SJCRH30 (cell line): ENCODE measurements at places on chromosomes 1 and 21.
A peak's percentile ranks its signal among the peaks of the same experiment; 100 is the strongest.

DNA sequence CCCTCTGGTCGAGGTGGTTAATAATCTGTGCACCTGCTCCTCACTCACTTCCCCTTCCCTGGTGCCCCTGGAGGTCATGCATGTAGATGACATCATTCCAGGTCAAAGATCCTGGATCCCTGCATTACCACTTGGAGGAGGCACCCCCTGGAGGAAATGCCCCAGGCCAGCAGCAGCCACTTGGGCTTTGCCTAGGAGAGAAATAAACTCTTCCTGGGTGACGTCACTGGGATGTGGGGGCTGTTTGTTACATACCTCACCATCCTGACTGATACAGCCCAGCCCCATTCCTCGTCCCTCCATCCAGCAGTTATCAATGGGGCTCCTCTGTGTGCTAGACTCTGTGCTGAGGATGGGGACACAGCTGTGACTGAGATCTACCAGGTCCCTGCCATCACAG lies 433.6 kb downstream of the PTPRU start:
- DNase-seq: no peak

DNA sequence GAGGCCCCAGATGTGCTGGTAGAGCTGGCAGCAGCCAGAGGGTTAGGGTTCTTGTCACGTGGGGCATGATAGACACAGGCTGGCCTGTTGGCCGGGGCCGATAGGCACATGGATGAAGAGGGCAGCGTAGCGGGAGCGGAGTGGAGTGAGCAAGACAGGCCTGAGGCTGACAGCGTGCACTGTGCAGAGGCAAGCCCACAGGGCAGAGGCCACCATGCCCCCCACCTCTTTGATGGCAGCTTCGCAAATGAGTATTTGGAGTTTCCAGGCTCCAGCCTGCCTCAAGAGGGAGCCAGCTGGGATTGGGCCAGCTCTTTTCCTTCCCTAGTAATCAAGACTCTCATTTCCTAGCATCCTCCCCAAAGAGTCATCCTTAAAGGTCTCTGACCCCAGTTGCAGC lies 43.5 kb downstream of the TMCC2 start:
- no peak for DNase-seq

DNA sequence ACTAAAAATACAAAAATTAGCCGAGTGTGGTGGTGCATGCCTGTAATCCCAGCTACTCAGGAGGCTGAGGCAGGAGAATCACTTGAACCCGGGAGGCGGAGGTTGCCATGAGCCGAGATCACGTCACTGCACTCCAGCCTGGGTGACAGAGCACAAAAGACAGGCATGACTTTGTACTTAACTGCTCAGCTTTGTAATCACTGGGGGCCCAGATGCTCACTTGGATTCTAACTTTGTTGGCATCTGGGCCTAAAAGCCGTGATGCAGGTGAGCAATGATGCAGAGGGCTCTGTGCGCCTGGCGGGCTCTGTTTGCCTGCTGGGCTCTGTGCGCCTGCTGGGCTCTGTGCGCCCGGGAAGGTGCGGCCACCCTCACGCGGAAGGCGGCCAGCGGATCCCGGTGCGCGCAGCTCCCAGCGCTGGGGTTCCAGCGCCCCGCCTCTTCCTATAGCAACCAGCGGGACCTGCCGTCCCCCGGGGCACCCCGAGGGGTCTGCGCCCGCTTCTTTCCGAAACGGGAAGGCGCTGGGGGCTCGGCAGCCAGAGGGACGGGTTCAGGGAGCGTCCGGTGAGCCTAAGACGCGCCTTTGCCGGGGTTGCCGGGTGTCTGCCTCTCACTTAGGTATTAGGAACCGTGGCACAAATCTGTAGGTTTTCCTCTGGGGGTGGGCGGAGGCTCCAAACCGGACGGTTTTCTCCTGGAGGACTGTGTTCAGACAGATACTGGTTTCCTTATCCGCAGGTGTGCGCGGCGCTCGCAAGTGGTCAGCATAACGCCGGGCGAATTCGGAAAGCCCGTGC lies 31.7 kb downstream of the PRMT2 start:
- no peak for DNase-seq

DNA sequence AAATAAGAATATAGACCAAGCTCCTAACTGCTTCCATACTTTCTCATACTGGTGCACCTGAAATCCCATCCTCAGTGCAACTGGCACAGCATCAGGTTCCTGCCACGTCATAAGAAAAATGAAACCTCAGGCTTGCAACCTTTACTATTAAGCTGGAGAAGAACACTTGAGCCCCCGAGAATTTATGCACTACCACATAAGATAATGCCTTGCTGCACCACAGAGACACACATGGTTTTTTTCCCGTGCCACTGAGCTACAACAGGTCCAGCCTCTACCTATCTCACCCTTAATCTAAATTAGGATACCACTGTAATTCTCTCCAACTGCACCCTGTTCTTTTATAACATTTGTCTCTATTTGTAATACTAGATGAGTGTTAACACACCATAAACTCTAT lies 174.5 kb downstream of the DENND1B start:
- no peak for DNase-seq

DNA sequence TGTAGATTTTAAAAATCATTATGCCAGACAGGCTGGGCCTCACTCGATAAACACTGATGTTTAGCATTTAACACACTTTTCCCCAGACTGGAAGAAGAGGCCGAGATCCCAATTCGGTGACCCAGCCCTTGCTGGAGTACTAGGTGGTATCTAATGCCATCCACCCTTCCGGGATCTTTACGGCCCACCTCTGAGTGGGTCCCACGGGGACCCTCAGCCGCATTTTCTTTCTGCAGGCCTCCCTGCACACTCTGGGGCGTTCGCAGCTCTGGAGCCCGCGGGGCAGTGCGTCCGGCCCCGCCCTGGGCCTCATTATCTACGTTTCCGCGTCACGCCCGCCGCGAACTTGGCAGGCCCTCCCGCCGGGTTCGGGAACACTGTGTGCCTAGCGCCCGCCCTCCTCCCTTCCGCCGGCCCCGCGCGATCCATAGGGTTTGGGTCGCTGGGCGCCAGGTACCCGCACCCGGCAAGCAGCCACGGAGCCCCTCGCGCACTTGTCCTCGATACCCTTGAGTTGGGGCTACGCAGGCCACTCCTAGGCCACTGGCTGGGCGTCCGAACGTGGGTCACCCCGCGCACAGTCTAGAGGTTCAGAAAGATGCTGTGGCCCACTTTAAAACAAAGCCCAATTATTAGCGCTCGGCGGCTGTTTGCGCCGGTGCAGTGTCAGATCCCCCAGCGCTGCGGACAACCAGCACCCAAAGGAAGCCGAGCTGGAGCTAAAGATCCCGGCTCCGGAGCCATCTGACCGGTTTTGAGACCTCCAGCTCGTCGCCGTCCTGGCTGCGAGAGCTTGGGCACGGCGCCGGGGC lies 950 bp upstream of the EVA1C start:
- DNase-seq: peak; percentile 51

- no peak for DNase-seq
Observed at GRCh38 chr1:204660509-204660908, 25.0 kb downstream of the LRRN2 start.

DNA sequence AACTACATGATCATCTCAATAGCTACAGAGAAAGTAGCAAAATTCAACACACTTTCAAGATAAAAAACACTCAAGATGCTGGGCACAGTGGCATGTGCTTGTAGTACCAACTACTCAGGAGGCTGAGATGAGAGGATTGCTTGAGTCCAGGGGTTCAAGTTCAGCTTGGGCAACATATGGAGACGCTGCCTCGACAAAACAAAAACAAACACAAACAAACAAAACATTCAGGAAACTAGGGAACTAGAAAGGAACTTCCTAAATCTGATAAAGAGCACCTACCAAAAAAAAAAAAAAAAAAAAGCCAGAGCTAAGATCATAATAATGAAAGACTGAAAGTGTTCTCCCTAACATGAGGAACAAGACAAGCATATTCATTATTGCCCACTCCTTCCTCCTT lies 22.8 kb upstream of the RNF186 start:
- DNase-seq: no peak

DNA sequence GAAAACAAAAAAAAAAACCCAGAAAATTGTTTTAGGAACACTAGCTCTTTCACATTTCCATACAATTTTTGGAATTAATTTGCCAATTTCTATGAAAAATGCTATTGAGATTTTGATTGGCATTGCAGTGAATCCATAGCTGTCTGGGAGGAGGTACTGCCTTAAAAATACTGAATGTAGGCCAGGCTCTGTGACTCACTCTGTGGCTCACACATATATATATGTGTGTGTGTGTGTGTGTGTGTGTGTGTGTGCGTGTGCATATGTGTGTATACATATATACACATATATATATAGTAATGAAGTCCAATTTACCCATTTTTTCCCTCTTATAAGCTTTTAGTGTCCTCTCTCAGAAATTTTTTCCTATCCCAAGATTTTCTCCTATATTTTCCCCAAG lies 214.2 kb upstream of the DMRTA2 start:
- no peak for DNase-seq

GRCh38 chr1:226541631-226542622 lies 6.6 kb upstream of the STUM start:
- DNase-seq: peak; percentile 92
